ENCODE measurements at places on chromosomes 5 and 9. TPM values are rescaled to one million over a fixed set of nuclear protein-coding genes. Genes with fewer than 3 reads are reported as not detected.

The SLC1A1 gene
- 0.42 TPM for total RNA-seq

The WDR31 gene
- 0.76 TPM for total RNA-seq

DNA sequence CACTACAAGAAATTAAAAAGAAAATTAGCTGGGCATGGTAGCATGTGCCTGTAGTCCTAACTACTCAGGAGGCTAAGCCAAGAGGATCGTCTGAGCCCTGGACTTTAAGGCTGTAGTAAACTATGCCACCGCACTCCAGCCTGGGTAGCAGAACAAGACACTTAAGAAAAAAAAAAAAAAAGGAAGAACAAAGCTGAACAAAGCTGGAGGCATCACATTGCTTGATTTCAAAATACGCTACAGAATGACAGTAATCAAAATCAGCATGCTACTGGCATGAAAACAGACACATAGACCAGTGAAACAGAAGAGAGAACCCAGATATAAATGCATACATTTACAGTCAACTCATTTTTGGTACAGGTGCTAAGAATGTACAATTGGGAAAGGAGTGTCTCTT, 14.5 kb upstream of the OTULIN start:
- no peak for DNase-seq

DNA sequence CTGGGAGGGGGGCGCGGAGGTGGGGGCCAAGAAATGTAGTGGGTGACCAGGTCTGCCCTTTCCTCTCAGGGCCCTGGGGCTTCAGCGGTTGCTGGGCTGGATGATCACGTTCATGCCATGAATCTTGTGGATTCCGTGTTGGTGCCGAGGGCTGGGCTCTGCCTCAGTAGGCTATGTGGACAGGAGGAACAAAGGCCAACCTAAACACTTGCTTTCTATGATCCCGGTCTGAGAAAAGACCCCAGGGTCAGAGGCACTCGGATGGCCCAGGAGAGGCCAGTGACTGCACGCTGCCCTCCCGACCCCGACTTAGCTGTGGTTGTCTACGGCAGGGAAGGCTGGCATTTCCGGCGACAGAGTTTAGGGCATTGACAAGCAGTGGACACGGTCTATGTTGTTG, 26.6 kb downstream of the PHF2 start:
- DNase-seq = no peak

GRCh38 chr5:150448952-150449516, 505 bp downstream of the RPS14 start:
- peak; percentile 18 for DNase-seq

DNA sequence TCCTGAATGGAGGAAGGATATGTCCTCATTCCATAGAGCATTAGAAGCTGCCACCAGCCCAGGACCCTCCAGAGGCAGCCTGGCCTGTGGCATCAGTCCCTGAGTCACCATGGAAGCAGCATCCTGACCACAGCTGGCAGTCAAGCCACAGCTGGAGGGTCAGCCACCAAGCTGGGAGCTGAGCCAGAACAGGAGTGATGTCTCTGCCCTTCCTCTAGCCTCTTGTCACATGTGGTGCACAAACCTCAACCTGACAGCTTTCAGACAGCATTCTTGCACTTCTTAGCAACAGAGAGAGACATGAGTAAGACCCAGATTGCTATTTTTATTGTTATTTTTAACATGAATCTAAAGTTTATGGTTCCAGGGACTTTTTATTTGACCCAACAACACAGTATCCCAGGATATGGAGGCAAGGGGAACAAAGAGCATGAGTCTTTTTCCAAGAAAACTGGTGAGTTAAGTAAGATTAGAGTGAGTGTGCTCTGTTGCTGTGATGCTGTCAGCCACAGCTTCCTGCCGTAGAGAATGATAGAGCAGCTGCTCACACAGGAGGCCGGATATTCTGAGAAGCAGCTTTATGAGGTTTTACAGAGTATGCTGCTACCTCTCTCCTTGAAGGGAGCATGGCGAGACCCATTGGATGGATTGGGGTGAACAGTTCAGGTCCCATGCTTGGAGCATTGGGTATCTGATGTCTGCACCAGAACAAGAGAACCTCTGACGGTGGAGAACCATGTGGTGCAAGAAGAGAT, 13.0 kb upstream of the CYFIP2 start:
- DNase-seq = peak; percentile 70

GRCh38 chr9:117278471-117279035, 136.3 kb downstream of the ASTN2 start:
- no peak for DNase-seq

DNA sequence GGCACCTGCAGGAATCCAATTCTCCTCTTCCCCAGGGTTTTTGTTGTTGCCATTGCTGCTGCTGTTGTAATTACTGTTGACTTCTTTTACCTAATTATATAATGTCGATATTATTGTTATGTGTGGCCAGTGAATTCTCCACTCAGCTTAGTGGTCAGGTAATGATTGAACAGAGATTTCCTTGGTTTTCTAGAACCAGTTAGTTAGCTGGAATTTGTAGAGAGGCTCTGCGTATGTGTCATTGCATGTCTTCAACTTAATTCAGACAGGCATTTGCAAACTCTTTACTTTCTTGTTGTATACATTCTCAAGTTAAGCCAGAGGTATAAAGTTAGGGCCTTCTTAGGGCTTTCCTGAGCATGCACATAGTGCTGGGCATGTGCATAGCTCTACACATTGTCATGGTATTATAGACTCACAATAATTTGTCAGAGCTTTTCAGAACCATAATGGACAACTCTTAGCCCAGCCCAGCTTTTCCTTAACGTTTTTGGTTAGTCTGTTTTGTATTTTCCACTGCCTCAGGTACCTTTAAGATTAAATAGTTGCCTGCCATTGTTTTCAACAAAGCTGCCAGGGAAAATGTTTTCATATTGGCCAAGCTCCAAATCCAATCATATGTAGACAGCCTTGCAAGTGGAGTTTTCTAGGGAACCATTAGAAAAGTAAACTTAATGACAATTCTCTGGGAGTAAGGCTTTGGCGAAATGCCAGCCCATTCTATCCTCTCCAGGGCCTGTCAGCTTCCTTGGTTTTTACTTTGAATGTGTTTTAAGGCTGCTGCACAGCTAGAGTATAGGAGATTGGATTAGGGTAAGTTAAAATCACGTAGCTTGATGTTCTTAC, 68.1 kb downstream of the UBE2R2 start:
- no peak for DNase-seq

DNA sequence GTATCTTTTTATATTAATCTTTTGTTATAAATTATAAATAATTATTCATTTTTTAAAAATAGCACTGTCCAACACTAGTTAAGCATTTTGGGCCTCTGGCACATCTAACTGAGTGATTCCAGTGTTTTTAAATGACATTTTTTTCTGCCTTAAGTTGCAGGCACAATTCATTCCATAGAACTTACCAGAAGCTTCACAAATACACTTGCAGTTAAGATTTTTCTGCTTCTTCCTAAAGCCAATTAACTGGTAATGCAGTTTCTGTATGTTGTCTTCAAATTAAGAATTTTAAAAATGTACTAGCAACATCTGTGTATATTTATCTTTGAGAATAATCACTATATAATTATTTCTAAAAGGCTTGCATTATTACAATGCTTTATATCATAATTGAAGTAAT, 11.2 kb upstream of the NFIB start:
- no peak for DNase-seq

DNA sequence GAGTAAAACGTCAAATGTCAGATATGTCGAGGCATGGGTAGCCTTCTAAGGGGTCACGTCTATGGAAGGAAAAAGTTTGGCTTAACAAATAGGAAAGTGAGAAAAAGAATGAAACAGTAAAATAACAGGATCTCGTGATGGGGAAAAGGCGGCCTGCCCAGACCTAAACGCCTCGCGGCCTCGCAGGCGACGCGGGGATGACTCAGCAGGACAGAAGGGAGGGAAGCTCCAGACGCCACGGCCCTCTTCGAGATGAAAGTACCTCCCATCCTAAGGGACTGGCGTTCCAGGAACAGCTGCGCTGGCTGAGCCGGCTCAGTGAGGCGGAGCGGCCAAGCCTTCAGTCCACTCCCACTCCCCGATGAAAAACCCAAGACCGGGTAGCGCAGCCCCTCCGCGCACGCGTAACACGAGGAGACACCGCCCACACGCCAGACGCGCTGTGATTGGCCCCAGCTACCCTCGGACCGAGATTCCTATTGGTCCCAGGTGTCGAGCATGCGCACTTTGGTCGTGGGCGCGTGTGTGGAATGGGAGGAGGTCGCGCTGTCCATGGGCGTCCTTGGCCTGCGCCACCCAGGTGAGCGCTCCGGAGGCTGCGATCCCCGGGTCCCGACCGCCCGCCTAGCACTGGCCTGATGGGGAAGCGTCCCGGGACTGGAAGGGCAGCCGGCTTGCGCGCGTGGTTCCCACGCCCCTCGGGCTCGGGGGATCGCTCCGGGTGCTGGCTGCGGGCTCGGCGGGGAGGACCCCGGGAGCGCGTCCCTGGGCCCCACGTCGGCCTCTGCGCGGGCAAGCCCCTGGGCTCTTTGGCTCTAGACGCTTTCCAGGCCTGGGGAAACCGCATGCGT, 588.5 kb downstream of the MTRR start:
- DNase-seq = peak; percentile 62

DNA sequence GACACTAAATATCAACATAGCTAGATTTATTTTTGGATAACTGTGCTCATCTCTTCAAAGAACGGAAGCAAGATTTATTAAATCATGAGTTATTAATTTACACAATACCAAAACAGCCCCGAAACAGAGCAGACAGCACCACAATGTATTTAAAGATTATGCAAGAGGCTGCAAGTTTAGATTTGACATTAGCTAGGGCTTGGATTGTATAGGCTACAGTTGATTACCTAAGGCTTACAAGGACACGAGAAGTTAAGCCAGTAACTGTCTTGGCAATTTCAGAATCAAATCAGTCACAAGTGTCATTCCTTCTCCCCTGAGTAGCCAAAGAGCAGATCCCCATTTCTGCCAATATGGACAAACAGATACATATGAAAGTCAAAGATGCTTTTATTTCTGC, 152.6 kb downstream of the MED27 start:
- DNase-seq = no peak

GRCh38 chr9:84000186-84000585, 19.6 kb downstream of the RMI1 start:
- DNase-seq = no peak

DNA sequence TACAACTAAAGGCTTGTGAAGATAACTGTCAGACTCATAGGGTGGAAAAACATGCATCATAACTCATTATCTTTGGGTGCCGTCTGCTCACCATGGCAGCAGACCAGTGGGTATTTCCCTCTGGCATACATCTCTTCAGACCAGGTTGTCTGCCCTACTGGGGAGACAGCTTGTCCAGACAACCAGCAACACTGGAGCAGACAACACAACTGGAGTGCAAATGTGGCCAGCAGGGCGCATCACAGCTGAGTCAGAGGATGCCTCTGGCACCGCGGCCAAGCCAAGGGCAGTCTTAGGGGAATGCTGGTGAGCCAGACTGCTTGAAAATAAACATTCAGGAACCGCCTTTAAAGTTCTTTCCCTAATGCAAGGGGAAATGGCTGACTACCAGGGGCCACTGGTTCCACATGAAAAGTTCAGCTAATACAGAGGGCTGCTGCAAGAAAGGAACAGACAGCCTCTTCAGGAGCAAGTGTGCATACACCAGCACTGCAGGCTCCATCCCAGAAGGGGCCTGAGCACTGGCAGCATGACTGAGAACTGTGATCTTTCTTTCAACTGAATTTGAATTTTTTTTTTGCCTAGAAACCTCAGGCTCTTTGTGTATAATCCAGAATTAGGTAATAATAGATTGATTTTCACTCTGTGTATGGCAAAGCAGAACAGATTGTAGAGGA, 77.3 kb downstream of the MAMDC2 start:
- no peak for DNase-seq
